T-helper 9 cell (primary cell): ENCODE measurements at places on chromosomes 11 and 22.

DNA sequence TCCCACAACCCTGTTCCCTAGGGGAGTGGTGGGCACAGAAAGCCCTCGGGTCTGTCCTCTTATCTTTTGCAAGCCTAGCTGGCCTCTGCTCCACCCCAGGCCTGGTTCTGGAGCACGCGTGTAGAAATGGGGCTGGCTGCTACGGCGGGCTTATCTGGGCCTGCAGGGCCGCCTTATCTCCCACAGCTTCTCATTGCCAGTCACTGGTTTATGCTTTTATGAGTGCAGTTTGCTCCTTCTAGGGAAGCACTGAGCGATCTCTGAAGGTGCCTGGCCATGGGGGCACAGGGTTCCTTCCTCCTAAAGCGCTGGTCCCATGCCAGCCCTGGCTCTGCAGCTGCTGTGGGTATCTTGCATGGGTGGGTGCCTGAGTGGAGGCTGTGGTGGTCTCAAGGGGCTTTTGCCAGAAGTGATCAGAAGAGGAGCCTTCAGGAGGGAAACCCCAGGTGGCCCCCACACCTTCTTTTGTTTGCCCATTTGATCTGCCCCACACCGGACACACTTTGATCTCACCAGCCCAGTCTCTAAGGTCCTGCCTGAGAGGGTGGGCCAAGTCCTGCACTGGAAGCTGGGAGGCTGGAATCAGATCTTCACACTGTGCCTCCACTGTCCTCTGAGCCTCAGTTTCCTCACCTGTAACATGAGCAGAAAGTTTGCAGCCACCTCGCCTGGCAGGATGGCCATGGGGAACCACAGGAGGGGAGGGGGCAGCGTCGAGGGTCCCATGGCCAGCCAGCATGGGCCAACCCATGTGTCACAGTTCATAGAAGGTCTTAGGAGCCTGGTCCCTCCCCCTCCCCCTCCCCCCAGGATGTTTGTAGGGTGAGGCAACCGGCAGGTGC lies 86.6 kb upstream of the FGF3 start:
- DNase-seq: no peak

DNA sequence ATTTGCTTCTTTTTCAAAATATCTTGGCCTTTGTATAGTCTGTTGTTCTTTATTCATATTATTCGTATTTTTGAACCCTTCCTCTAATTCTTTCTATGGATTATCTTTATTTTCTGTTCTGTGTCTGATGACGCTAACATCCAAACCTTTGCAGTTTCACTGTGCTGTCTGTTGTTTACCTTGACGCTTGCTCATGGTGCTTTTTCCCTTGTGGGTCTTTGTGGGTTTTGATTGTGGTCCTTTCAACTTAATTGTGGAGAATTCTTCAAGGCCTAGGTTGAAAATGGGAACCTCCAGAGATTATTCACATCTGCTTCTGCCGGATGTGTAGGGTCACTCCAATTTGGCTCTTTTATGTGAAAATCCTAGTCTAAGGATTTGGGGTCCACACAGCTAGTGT lies 34.6 kb downstream of the PARVG start:
- DNase-seq: no peak

GRCh38 chr22:23204125-23204488 lies 23.8 kb downstream of the BCR start:
- DNase-seq: no peak

GRCh38 chr22:37519268-37520195 lies at the start of gene CARD10:
TSS of gene CARD10 (minus strand) at chr22:37519415. CDS start at chr22:37519200, 215 bp downstream.
- DNase-seq: no peak

DNA sequence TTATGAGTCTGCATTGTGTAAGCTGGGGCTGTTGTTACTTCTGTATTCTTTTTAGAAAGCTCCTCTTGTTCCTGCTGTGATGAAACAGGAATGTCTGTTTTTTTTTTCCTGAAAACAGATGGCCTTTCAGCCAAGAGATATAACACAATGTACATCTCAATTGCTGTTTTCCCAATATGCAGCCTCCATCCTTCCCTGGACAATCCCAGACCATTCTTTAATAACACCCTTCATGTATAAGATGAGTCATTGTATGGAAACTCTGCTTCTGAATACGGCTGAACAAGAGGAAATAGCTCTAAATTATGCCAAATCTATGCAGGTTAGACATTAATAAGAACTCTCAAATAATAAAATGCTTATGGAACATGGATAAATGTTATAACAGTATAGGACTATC lies 60.2 kb upstream of the LRRC4C start:
- no peak for DNase-seq

GRCh38 chr11:114918286-114918685 lies 240.0 kb downstream of the NXPE2 start:
- no peak for DNase-seq

DNA sequence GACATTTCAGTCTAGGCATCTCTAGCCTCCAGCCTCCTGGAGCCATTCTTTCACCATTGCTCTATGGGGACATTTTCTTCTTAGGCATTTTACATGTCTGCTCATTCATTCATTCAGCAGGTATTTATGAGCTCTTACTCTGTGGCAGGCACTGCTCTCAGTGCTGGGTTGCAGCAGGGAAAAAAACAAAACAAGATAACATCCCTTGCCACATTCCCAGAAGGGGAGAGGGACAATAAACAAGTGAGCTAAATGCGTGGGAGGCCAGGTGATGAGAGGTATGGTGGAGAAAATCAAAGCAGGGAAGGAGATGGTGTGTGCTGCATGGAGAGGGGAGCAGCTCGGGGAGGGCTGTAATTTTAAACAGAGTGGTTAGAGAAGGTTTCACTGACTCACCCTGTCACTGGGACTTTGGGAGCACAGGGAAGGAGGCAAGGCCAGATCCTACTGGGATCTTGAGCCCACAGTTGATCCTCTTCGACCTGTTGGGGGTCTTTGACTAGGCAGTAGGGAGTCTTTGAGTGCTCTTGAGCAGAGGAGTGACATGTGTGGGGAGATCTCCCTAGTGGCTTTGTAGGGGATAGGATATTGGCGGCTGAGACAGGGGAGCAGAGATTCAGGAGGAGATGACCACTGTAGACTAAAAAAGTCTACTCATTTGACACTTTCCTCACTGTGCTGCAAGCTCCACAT lies 17.0 kb downstream of the MICAL2 start:
- DNase-seq: no peak

- DNase-seq: no peak
These were observed 98.1 kb downstream of the RNF169 start for GRCh38 chr11:74846770-74847169.

DNA sequence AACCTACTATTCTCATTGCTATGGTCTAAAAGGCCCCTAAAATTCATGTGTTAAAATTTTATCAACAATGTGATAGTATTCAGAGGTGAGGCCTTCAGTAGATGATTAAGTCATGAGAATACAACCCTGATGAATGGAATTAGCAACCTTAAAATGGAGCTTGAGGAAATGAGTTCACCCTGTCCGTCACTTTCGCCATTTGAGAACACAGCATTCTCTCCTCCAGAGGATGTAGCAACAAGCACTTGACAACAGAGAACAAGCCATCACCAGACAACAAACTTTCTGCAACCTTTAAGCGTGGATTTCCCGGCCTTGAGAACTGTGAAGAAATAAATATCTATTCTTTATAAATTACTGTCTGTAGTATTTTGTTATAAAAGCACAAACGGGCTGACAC lies 197.0 kb downstream of the SBF2 start:
- no peak for DNase-seq

DNA sequence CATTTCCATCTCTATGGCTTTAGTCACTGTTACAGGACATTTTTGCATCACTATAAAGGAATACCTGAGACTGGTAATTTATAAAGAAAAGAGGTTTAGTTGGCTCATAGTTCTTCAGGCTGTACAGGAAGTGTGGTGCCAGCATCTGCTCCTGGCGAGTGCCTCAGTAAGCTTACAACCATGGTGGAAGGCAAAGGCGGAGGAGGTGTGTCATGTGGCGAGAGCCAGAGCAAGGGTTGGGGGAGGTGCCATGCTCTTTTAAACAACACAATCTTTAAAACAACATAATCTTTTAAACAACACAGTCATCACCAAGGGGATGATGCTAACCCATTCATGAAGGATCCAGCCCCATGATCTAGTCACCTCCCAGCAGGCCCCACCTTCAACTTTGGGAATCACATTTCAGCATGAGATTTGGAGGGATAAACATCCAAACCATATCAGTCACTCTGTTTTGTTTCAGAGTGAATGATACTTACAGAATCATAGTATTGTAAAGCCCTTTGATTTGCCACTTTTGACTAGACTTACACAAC lies 103.3 kb downstream of the PDE3B start:
- no peak for DNase-seq

- no peak for DNase-seq
These were observed 80.9 kb upstream of the USP47 start for GRCh38 chr11:11760838-11761237.

DNA sequence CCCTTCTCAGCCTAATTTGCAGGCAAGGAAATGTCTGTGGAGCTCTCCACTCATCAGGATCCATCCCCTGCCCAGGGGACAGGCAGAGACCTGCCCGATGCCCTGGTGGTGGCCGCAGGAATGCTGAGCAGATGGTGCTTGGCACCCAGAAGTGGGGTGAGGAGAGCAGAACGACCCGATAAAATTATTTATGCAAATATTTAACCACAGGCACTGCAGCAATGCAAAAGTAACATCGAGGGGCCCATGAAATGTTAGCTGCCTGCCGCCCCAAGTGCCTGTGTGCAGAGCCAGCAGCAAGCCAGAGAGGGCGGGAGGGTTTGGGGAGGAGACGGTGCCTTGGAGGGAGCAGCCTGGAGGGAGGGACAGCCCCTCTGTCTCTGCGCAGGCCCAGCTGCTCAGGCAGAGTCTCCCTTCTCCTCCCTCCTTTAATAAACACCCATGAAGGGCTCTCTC lies 205.5 kb downstream of the CTTN start:
- no peak for DNase-seq

GRCh38 chr11:77073328-77074001 lies 6.7 kb downstream of the CAPN5 start:
- DNase-seq: no peak

GRCh38 chr22:24985826-24986214 lies 33.3 kb downstream of the KIAA1671 start:
- DNase-seq: no peak

- no peak for DNase-seq
These were observed 2.0 kb downstream of the CTNND1 start for GRCh38 chr11:57763568-57763967.

- DNase-seq: no peak
These were observed 47.5 kb upstream of the PICALM start for GRCh38 chr11:86116386-86116726.

GRCh38 chr11:64052938-64053622 lies 17.3 kb downstream of the FLRT1 start:
- no peak for DNase-seq

- no peak for DNase-seq
These were observed 103.9 kb upstream of the TMEM45B start for GRCh38 chr11:129711760-129712159.

- DNase-seq: no peak
These were observed 78.0 kb upstream of the SHANK2 start for GRCh38 chr11:71330349-71330748.

- no peak for DNase-seq
These were observed 552 bp downstream of the RIN1 start for GRCh38 chr11:66335531-66336233.

DNA sequence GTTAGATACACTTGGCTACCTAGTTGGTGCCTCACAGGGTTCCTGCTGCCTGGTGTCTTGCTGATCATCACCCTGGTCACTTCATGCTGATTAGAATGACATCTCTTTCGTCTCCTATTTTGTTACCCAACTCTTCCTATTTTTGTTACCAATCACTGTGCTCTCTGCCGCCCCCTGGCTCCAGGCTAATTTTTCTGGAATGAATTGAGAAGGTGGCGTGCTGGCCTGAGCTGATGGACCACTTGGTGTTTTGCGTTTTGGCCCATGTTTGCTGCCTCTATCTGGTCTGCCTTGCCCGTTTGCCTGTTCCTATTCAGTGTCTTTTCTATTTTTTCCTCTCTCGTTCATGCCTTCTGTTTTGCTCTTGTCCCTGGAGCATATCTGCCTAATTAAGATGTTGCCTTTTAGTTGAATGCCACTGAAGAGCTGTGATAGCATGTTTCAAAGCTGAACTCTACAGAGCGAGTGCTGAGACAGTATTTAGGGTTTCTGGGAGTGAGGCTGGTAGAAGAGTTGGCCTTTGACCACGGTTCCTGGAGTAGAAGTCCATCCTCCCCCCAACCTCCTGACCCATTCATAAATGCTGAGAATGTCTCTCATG lies 5.9 kb upstream of the ATF4 start:
- DNase-seq: peak; percentile 44

DNA sequence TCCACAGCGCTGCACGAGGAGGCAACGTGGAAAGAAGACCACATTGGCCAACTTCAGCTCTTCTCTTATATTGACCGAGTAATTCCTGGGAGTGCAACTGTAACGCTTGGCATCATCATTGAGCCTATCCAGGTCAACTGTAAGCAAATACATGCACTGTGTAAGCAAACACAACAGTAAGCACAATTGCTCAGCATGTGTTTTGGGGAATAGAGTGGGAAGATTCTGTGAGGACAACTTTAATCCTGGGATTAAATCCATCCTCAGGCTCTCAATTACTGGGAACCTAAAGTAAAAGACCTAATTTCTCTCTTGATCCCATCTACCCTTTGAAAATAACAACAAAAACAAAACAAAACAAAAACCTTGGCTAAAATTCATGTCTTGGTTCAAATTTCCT lies 109.5 kb upstream of the DDI1 start:
- DNase-seq: no peak

- DNase-seq: peak; percentile 53
These were observed 60.0 kb downstream of the MYO7A start for GRCh38 chr11:77187776-77188632.

GRCh38 chr11:33790040-33790439 lies 15.7 kb upstream of the FBXO3 start:
- no peak for DNase-seq

GRCh38 chr11:125372911-125373310 lies 123.2 kb downstream of the FEZ1 start:
- DNase-seq: no peak

GRCh38 chr11:37087650-37088572 lies 489.9 kb upstream of the RAG2 start:
- no peak for DNase-seq

DNA sequence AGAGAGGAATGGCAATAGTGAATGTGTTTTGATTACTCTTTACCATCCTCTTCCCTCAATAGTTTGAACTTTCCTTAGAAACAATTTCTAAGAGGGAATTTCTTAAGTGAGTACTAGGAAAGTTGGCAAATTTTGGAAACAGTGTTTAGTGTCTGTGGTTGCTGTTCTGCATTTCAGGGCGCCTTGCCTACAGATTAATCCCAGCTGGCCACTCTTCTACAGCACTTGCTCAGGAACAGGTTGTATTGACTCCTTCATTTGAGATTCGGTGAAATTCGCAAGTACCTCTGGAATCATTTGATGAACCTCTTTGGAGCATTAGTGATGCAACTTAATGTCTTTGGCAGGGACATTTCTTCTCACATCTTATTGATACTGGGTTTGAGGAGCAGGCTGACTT lies 28.3 kb downstream of the JAM3 start:
- no peak for DNase-seq
